ENCODE measurements at places on chromosomes 7 and 10.

DNA sequence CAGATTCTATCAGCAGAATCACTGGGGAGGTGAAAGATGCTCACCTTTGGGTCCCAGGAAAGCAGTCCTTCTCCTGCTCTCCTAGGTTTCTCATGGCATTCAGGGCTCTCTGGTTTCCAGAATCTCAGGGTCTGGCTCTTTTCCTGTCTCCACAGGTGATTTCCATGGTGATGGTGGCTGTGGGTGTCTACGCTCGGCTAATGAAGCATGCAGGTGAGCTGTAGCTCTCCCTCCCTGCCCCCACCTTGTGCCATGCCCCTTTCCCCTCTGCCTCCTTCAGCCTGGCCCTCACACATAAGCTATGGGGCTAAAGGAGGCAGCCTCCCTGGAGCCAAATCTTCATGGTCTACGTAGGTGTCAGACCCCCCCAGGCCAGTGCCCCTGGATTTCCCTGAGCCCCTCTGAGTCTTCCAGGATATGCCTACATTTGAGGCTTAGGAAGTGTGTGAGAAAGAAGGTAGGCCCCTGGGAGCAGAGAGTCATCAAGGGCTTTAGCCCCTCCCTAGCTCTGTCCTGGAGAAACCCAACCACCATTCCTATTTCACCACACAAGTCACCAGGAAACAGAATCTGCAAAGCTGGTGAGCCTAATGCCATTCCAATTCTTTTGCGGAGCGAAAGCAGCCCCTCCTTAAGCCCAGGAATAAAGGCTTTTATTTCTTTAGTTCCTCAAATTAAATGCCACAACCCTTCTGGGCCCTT, 17.2 kb downstream of the TSPAN33 start:
- no peak for DNase-seq

DNA sequence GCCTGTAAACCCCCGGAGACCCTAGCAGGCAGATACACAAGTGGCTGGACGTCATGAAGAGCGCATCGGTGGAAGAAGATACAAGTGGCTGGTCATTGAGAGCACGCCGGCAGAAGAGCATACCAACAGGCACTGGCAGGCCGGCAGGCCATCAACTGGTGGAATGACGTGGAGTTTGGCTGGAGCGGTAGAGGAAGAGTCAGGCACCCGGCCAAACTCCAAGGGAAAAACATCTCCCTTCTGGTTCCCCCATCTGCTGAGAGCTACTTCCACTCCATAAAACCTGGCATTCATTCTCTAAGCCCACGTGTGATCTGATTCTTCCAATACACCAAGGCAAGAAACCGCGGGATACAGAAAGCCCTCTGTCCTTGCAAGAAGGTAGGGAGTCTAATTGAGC, 113.4 kb upstream of the NPSR1 start:
- no peak for DNase-seq

DNA sequence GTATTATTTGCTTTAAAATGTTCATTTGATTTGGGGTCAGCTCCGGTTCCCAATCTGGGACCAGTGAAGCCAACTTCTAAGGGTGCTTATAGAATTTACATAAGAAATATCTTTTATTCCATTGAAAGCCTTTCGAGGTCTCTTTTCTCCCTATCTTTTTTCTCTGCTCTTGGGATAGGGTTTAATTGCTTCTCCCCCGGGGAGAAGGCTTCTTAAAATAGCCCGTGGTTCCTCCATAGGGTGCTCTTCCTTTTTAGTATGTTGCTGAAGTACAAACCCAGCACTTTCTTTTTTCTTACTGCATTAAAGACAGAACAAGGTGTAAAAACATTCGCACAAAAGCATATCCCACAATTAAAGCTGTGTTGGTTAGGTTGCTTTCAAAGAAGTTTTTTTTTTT, 107.5 kb downstream of the POU6F2 start:
- DNase-seq: no peak

DNA sequence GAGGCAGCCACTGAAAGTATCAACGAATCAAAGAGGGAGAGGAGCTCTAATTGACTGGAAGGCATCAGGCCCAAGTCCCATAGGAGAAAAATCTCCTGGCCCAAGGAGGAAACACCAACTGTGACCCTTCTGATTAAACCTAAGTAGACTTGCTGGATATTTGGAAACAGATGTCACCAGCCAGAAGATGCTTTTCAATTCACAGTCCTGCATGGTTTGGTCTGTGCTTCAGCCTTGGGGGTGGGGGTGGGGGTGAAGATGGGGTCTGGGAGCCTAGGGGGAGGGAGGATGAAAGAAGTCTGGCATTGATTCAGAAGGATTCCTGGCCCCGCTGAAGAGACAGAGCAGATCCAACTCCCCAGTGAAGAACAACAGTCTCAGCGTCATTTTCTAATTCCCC, 623.7 kb downstream of the PARD3 start:
- DNase-seq: no peak

DNA sequence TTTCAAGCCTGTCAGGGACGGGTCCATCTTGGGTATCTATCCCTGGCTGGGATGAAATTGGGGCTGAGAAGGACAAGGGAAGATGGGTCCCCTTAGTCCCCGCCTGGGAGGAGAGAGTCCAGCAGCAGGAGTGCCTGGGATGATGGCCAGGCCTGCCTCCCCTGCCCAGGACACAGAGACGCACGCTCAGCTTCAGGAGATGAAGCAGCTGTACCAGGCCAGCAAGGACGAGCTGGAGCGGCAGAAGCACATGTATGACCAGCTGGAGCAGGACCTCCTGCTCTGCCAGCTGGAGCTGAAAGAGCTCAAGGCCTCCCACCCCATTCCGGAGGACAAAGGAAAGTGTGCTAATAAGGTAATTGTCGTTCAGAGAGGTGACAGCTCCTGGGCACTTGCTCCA, 15.4 kb downstream of the CCDC136 start:
- DNase-seq: no peak

DNA sequence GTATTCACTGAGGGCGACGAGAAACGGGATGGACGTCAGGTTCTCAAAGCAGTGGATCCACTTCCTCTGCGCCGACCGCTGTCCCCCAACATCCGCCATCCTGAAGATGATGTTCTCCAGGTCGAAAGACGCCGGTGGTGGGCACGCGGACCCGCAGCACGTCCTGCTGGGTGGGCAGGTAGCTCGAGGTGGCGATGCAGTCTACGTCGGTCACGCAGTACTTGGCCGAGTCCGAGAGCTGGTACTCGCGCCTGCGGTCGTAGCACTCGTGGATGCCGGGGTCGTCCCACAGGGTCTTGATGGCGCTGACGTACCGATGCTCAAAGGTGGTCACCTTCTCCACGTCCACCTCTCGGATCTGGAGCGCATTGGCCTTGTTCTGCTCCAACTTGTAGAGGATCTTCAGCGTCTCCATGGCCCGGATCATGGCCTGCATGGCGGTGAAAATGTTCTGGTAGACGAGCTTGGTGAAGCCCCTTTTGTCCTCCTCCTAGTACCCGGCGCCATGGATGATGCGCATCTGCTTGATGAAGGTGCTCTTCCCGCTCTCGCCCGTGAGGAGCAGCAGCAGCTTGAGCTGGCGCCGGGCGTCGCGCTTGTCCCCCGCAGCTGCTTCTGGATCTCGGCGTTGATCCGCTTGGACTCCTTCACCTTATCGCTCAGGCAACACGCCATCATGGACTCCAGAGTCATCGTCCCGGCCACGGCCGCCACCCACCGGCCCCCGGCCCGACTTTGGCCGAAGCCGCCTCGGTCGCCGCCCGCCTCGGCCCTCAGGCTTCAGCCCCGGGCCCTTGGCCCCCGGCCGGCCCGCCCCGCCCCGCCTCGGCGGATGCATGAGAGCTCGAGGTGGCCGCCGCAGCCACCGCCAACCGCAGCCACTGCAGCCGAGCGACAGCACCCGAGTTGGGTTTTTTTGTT, 122.9 kb upstream of the KCTD7 start:
- DNase-seq: no peak

DNA sequence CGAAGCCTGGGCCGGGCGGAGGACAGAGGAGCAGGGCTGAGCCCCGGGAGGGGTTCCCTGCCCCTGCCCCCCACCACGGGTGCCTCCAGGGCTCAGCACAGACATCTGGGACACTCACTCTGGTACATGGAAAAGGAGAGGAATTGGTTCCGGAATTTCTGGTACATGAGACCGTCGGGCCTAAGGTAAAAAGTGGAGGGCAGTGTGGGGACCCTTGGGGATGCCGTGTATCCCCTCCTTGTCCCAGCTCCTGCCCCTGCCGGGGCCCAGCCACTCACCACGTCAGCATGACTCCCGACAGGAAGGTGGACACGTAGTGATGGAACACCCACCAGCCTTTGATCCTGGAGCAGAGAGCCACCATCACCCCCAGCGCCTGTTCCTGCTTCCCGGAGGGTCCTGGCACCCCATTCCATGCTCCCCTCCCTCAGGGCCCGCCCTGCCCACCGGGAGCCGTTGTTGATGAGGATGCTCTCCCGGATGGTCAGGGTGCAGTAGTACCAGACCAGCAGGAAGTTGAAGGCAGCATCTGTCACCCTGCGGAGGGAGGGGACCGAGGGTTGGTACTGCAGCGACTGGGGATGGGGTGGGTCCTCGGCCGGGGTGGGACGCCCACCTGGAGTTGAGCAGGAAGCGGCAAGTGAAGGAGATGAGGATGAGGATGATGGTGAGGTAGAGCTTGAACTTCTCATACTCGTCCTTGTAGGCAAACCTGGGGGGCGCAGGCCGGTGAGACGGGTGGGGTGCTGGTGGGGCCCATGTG, 6.4 kb downstream of the TMEM120A start:
- DNase-seq: no peak

DNA sequence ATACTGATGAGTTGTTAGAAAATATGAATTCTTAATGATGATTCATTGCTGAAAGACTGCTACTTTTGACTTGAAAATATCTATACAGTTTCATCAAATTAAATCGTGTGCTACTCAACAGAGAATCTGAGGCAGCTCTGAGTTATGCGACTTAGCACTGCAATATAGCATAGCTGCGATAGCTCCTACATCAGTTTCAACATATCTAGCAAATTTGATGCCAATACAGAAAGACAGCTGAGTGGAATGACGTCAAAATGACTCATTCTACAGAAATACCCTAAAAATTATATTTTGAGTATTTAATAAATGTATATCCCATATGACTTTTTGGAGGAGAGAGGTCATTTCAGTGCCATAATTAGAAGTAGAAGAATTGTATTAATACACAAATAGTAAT, 1.1 kb upstream of the TARP start:
- DNase-seq: no peak

DNA sequence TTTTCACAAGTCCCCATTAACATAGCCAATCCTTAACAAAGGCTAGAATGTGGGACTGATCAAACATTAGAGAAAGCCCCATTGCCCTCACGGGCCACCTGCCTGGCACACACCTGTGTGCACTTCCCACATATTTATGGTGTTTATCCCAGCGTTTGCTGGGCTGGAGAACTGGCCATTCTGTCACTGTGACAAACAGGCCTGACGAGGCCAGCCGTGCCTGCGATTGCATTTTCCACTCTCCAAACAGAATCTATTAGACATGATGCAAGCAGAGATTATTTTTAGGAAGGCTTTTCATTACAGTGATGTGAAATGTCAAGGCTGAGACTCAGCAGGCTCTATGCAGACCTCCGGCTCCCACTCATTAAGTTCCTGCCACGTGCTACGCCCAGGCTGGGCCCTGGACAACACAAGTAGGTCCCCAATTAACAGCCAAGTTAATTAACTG, 20.4 kb downstream of the PTPRN2 start:
- no peak for DNase-seq

- no peak for DNase-seq
Measured at GRCh38 chr10:130498042-130498441, 361.9 kb downstream of the GLRX3 start.

DNA sequence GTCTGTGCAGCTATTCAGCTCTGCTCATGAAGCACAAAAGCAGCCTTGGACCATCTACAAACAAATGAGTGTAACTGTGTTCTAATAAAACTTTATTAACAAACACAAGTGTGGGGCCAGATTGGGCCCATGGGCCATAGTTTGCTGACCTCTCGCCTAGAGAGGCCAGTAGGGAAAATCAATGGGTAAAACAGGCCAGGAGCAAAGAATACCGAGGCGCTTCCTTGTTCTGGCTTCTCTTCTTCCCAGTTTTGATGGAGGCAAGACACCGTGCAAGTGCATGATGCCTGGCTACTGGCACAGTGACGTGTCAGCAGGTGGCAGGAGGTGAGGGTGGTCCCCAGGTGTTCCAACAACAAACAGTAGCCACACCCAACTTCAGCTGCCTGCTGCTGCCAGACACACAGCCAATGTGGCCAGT, 94.3 kb upstream of the SDK1 start:
- no peak for DNase-seq

- DNase-seq: no peak
Measured at GRCh38 chr10:71801361-71801760, 28.0 kb upstream of the VSIR start.
